Esophagus muscularis mucosa (tissue), 4 donors: ENCODE measurements at places on chromosomes 6 and 20.
A peak's percentile ranks its signal among the peaks of the same experiment; 100 is the strongest.

GRCh38 chr6:4078691-4079471, at the start of gene FAM217A:
Gene FAM217A, minus strand, starts transcription at chr6:4079137. Its CDS starts 1,723 bp downstream, at chr6:4077414.
- DNase-seq: no peak

GRCh38 chr20:25989196-25989595, 292.5 kb upstream of the ZNF337 start:
- no peak for DNase-seq

DNA sequence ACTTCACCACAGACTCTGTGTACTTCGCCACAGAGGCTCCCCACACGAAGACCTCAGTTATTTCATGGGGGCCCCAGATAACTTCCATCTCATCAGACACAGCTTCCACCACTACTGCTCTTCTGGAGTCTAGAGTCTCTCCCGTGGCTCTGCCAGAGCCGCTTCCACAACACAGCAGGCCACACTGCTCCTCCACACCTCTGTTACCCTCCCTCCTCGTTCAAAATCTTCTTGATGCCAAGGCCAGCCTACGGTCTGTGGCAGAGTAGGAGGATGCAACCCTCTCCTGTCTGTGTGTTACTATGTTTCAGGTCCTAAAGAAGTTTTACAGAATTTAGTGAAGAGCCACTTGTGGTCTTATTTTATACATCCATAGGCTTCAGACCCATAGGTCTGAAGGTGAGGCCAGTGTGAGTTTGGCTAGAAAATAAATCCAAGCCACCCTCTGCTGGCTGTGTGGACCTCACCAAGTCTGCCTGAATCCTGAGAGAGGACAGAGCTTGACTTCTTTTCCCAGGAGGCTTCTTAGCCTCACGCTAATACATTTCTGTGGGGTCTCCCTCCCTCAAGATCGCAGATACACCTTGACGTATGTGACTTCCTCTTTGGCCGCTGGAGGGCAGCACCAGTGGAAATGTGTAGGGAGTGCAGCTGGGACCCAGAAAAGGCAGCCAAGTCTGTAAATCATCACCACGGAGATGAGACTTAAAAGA, 197.7 kb downstream of the FAXC start:
- DNase-seq: peak; percentile 55

GRCh38 chr6:168496997-168497331, 56.0 kb downstream of the SMOC2 start:
- DNase-seq: peak; percentile 78

GRCh38 chr6:142764311-142764710, 180.7 kb downstream of the HIVEP2 start:
- DNase-seq: no peak

DNA sequence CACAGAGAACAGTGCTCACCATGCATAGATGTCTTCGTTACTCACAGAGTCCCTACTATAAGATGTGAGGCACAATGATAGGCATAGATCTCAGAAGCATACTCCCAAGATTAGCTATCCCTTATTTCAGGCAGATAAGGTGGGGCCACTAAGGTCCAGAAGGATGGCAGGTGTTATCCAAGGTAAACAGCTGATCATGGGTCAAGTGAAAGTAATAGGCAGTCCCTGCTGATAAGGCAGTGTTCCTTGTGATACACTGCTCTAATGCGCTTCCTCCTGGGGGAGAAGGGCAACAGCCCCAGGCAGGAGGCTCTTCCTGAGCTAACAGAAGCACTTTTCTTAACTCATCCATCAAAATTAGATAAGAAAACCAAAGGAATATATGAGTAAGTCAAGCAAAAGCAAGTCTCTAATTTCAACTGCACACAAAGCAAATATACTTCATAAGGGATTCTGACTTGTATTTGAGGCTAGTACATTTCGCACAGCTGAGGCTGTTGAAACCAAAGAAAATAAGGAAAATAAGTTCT, 42.2 kb downstream of the METTL24 start:
- DNase-seq: no peak

GRCh38 chr6:125357515-125358256, 55.9 kb upstream of the HDDC2 start:
- no peak for DNase-seq

DNA sequence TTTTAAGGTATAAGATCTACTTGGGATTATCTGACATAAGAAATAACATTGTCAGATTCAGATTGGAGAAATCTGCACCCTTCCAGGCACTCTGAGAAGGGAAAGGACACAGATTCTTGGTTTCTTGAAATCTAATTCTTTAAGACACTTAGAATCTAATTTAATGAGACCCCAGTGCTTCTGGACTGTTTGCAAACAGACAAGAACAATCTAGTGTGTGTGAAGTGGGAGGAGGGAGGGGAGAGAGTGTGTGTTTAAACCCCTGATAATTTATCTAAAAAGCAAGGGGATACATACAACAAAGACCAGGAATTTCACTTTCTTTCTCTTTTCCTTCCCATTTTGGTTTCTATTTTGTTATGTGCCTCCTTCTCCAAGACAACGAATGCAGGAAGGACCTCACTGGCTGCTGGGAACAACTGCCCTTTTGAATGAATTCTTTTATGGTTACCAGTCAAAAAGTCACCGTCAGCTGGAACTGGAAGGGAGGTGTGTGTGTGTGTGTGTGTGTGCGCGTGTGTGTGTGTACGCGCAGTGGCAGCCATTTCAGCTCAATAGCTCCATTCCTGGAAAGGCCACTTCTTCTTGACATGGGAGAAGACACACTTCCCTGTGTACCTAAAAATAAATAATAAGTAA, 129.4 kb downstream of the BCAS1 start:
- DNase-seq: peak; percentile 64

- DNase-seq: peak; percentile 93
These were observed 14.3 kb downstream of the PSMB9 start for GRCh38 chr6:32868257-32868788.

GRCh38 chr6:139146317-139146726, 11.4 kb downstream of the HECA start:
- DNase-seq: no peak

DNA sequence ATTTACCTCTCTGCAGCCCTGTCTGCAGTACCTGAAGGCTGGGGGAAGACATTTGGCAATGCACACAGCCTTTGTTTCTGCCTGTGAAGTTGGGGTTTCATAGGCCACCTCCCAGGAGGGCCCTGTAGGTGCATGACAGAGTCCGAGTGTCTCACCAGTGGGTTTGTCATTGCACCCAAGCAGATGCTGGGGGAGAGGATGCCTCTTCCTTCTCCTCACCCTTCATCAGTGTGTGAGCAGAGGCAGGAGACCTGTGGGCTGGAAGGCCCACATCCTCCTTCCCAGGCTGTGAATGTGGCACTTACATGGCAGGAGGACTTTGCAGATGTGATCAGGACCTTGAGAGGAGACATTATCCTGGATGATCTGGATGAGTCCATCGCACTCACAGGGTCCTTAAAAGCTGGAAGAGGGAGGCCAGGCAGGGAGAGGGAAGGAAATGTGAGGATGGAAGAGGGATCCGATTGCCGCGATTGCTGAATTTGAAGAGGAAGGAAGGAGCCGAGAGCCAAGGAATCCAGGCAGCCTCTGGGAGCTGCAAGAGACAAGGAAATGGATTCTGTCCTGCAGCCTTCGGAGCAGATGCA, 30.4 kb downstream of the SYNJ2 start:
- DNase-seq: no peak

DNA sequence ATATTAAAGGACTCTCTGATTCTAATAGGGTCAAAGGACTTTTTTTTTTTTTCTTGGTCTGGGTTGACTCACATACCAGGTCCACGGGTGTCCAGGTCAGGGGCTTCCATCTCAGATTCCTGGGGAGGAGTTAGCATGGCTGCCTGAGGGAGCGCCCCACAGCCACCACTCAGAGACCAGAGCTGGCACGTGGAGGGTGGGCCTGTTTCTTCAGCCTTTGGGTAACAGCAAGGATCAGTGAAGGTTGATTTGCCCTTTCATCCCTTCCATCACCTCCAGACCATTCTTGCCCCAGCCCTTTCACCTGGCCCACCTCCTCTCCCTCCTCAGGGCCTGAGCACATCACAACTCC, 5.9 kb upstream of the GPSM3 start:
- no peak for DNase-seq

DNA sequence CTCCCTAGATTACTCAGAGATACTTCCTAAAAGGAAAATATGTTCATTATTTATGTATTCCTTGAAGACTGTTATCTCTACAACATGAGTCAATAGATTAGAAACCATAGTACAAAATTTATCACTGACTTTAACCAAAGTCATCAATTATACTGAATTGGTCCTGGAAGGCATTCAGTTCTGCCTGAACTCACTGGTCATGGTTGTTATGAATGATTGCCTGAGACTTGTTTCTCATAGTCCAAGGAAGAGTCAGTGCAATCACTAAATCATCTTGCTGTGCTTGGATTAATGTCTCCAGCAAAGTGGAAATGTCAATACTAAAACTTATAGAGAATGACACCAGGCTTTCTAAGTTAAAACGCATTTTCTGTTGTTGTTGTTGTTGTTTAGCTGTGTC, 878.6 kb upstream of the MANEA start:
- no peak for DNase-seq

GRCh38 chr6:43107344-43108062, 31.4 kb downstream of the PTK7 start:
- DNase-seq: no peak

DNA sequence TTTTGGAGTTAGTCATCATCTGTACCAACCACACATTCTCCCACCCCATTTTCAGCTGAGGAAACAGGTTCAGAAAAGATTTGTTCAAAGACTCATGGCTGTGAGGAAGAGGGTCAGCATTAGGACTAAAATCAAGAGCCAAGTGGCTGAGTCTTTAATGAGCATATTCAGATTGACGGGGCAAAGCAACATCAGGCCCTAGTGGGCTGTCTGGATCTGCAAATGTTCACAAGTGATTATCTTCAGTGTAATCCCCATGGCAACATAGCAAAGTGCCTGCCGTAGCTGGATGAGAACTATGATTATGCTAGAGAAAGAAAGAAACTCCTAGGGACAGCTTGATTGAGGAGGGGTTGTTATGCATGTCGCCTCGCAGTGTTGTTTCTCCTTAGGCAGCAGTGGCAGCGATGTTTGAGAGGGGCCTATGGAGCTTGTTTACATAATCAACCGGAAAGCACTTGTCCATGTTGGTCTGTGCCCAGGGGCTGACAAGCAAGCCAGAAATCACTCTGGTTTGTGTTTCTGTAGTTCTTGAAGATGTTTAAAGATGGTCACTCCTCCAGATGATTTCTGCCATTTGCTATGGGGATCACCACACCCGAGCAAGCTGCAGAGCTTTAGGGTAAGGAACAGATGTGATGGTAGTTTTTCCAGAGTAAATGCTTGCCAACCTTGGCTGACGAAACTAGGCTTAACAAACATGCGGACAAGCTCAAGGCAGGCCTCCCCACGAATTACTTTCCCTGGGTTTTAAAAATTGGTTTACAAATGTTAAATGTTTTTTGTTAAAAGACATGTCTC, 124.3 kb upstream of the MLIP start:
- no peak for DNase-seq

GRCh38 chr6:137699031-137699683, 167.9 kb upstream of the TNFAIP3 start:
- DNase-seq: peak; percentile 90

DNA sequence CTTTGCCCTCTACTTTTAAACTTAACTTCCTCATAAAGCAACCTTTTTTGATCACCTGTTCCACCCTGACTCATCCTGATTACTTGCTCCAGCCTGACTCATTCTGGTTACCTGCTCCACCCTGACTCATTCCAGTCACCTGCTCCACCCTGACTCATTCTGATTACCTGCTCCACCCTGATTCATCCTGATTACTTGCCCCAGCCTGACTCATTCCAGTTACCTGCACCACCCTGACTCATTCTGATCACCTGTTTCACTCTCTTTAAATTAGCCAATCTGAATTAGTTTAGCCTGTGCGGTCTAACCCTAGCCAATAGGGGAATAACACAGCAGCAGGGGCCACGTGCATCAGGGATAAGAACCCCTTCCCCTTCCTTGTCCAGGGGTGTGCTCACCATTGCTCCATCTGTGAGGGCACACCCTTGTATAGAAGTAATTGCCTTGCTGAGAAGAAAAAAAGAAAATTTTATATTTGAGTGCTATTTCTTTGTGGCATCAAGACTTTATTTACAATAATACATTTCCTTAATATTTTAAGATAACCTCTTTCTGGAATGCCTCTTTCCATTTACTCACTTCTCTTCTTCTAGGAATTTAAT, 17.9 kb downstream of the HLA-G start:
- DNase-seq: no peak

DNA sequence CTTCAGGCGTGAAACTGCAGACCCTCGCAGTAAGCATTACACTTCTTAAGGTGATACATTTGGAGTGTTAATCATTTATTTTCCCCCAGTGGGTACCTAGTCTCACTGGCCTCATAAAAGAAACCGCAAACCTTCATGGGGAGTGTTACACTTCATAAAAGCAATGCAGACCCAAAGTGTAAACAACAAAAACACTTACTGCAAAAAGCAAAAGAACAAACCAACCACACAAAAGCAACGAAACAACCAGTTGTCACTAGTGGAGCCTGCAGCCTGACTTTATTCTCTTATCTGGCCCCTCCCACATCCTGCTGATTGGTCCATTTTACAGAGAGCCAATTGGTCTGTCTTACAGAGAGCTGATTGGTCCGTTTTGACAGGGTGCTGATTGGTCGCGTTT, 23.8 kb downstream of the LY86 start:
- no peak for DNase-seq

- no peak for DNase-seq
These were observed 167.4 kb upstream of the OLIG3 start for GRCh38 chr6:137661601-137662000.

GRCh38 chr6:38413102-38413800, 226.5 kb downstream of the BTBD9 start:
- DNase-seq: no peak

DNA sequence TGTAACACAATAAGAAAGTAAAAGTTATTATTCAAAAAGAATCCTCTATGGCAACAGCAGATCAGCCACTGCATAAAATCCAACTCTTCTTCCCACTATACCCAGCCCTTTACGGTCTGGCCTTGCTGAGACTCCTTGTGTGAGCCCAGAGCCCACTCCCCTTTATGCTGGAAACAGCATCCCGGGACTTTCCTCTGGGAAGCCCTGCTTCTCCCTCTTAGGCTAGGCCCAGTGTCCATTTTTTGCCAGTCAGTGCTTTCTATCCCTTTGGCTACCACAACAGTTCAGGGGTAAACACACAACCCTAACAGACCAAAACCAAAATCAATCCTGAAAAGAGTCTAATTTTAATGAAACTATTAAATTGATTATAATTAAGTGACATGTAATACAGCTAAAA, 20.6 kb downstream of the FKBP5 start:
- DNase-seq: no peak

DNA sequence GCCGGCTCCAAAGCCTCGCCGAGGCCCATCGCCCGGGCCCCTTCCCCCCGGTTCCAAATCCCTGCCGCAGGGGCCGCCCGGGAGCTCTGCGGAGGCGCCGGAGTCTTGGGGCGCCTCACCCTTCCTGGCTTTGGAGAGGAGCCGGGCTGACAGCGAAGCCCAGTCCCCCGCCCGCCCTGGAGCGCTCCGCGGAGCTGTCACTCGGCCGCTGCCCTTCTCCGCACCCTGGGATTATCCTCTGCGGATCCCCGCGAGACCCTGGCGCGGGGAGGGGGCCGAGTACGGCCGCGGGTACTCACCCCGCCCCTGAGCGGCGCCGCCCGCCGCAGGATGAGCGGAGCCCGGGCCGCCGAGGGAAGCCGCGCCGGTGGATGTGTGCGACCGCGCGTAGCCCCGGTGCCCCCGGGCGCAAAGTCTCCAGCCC, 343 bp downstream of the SNAP91 start:
- DNase-seq: no peak
